Karpas-422 (cell line): ENCODE measurements at places on chromosomes 7 and 10.

- DNase-seq, result peak; percentile 83
Measured at GRCh38 chr7:90455163-90456030, 14.0 kb upstream of the PTTG1IP2 start.

- DNase-seq, result no peak
Measured at GRCh38 chr7:50792342-50793119, 9.8 kb upstream of the GRB10 start.

DNA sequence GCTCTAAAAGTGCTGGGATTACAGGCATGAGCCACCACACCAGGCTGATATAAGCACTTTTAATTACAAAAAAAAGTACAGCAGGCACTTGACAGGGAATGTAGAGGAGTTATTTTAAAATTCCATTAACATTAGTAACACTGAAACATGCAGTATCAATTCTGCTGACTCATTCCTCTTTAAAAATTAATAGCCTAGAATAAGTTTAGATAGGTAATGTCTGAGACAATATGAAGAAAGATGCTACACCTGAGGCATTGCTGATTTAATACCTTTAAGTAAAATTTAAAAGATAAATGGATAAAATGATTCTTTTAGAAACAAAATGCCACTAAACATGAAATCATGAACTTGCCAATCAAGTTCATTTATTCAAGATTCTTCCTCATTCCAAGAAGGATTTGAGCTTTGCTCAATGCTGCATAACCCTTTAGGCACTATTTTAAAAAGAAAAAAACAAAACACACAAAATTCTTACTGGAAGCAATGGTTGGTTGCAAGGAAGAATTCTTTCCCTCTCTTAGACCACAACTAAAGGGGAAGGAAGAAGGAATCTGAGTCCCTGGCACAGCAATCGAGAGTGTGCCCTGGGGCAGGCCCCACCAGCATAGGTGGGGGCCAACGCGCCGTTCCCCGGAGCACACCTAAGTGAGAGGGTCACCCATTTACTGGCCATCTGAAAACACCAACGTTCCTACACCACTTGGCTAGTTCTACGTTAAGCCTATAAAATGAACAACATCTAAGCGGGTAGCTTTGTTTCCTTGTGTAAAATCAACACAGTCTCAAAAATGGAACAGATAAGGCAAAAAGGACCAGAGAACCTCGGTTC is 26.6 kb downstream of the ESYT2 start:
- no peak for DNase-seq

DNA sequence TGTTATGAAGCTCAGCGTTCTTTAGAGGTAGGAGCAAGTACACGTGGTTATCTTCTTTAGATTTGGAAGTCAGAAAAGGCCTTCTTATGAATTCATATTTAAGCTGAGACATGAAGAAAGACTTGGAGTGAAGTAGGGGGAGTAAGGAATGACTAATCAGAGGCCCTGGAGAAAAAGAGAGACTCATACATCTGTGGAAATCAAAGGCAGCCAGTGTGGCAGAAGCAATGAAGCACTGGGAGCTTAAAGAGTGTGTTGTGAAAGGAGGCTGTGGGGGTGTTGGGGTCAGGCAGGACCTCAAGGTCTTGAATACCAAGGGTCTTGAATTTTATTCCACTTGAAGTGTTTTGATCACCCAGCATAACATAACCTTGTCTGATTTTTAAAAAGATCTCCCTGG is 35.7 kb upstream of the FGL2 start:
- peak; percentile 10 for DNase-seq

- no peak for DNase-seq
Measured at GRCh38 chr7:72445580-72445979, 33.4 kb upstream of the CALN1 start.

GRCh38 chr10:48587819-48588218 is 17.1 kb downstream of the ARHGAP22 start:
- no peak for DNase-seq

GRCh38 chr7:111229181-111229740 is 138.3 kb downstream of the LRRN3 start:
- no peak for DNase-seq

DNA sequence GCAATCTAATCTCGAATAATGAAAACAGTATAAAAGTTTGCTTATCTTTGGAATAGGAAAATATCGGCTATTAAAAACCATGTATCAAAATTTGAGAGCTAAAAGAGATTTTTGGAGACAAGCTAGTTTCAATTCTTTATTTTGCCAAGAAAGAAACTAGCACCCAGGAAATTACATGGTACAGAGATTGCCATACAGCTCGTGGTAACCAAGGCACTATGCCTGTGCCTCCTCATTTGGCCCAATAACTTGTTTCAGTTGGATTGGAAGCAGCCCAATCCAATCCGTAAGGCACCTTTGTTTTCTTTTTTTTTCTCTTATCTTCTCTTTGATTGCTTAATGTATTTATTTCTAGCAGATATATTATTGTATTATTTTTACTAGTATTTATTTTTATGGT is 55.0 kb downstream of the GNAI1 start:
- no peak for DNase-seq

GRCh38 chr10:92737484-92737883 is 47.7 kb downstream of the HHEX start:
- DNase-seq, result peak; percentile 11

DNA sequence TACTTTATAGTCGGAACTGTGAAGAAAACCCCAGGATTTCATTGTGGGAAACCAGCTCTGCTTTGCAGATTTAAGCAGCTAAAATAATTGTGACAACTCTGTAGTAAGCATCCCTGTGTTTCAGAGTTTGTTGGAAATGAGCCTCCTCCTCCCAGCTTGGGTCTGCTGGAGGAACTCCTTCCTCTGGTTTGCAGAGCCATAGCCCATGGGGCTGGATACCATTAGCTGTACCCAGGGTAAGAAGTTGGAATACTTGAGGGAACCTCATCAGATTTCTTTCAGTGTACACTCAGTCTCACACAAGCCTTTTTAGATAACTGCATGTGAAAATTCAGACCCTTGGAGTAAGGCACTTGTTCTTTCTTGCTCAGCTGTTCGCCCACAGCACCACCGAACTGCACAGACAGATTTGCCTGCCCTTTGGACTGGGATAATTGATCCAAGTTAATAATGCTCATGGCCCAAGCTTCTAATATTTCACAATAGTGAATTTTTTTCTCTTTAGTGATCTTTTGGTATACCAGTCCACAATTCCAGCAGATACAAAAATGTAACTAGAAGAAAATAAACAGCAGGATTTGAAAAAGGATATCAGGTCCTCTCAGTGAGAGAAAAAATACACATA is 467.4 kb upstream of the FZD8 start:
- DNase-seq, result no peak

DNA sequence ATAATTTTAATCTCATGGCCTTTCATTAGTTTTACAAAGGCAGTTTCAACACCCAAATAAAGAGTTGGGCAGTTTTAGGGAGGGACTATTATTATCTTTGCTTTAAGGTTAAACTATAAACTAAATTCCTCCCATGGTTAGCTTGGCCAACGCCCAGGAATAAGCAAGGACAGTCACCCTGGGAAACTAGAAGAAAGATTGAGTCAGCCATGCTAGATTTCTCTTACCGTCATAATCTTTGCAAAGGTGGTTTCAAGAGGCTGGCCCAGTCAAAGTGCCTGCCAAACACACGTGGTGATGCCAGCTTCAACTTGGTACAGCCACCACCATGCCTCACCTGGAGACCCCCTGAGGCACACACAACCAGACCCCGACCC is 317.4 kb upstream of the SP8 start:
- no peak for DNase-seq

DNA sequence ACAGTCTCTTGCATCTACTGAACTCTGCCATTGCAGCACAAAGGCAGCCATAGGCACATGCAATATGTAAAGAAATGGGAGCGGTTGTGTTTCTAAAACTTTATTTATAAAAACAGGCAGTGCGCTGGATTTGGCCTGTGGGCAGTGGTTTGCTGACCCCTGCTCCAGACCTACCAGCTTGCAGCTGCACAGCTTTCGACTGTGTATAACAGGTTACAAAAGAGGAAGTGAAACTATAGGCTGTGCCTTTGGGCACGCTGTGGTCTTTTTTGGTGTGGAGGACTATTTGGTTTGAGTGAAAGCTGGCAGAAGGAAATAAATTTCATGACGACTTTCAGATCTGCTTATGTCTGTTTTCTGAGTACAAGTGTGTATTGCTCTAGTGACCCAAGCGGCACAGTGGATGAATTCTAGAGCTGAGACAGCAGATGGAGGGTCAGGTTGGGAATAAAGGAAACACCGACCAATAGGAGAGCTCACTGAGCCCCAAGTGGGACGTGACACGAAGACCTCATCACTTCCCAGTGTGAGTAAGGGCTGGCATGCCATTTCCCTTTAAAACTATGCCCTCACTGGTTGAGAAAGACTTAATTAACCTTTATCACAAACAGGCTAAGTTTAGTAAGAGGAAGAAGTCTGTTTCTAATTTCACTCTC is 152.7 kb downstream of the ANK3 start:
- peak; percentile 96 for DNase-seq

- DNase-seq, result no peak
Measured at GRCh38 chr7:19410106-19410505, 264.9 kb upstream of the FERD3L start.

DNA sequence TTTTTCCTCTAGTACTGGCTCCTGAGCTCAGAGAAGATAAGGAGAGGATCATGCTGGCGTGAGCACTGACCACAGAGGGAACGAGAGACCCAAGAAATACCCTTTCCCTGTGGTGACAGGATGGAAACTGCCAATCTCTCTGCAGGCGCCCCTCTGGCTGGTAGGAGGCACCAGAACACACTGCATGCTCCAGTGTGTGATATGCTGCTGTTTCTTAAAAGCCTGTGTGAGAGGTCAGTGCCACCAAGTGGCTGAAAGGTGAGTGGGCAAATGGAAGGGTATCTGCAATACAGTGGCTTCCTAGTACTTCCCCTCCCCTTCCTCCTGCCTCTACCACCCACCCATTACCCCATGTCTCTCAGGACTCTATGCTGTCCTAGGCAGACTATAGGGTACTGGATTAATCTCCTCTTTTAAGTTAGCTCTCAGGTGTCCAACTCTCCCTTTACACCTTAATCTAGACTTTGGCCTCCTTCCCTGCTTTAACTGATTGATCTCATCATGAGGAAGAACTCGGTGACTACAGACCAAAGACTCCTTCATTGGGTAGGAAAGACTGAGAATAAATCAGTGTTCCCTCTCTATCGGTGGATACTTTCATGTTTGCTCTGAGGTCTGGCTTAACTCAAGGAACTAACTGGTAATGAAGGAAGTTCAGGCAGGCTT is 283.6 kb downstream of the ADRA2A start:
- DNase-seq, result peak; percentile 82

DNA sequence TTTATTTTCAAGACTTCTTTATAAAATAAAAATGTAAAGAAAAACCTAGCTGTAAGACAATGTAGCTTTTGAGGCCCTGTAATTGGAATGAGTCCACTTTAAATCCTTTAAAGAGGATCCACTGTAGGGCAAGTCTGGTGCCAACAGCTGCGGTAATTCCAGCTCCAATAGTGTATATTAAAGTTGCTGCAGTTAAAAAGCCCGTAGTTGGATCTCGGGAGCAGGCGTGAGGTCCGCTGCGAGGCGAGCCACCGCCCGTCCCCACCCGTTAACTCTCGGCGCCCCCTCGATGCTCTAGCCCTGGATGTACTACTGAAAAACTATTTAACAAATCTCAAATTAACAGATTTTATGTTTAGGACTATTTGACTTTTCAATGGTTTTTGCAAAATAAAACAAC is 414.7 kb upstream of the SEMA3C start:
- DNase-seq, result no peak

DNA sequence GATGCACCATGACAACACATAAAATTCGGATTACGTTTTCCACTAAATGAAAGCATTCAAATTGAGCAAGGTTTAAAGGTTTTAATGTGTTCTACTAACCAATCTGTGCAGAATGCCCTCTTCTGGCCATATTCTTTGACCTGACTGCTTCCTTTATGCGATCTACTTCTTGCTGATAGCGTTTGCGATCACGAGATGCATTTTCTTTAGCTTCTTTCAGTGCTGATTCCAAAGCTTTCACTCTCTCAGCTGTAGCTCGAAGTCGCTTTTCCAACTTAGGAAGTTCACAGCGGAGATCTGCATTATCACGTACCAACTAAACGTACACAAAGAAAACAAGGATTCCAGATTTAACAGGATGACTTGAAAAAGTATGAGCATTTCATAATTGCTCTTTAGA is 39.2 kb downstream of the KIF5B start:
- no peak for DNase-seq

GRCh38 chr10:77156406-77156879 is 481.2 kb downstream of the KCNMA1 start:
- DNase-seq, result no peak

GRCh38 chr10:116694243-116694926 is 48.0 kb downstream of the HSPA12A start:
- no peak for DNase-seq

GRCh38 chr7:64908358-64908757 is 5.3 kb downstream of the ZNF273 start:
- DNase-seq, result no peak

- DNase-seq, result no peak
Measured at GRCh38 chr7:12025246-12025645, 185.8 kb upstream of the TMEM106B start.

DNA sequence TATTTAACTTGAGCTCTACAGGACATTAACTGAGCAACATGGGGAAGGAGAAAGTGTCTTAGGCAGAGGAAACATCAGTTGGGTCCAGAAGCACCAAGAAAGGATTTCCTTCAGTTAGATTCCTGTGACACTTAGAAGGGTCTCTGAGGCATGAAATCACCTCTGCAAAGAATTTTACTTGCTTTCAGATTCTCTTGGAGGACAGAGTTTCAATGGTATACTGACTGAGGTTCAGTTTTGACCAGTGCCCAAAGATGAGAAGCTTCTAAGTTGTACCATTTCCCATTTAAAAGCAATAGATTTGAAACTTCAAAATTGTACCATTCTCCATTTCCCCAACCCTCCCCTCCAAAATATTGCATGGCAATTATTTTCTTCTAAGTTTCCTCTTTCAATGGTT is 102.4 kb downstream of the CHCHD3 start:
- no peak for DNase-seq

GRCh38 chr7:30561389-30561788 is 33.3 kb upstream of the GARS1 start:
- DNase-seq, result no peak

DNA sequence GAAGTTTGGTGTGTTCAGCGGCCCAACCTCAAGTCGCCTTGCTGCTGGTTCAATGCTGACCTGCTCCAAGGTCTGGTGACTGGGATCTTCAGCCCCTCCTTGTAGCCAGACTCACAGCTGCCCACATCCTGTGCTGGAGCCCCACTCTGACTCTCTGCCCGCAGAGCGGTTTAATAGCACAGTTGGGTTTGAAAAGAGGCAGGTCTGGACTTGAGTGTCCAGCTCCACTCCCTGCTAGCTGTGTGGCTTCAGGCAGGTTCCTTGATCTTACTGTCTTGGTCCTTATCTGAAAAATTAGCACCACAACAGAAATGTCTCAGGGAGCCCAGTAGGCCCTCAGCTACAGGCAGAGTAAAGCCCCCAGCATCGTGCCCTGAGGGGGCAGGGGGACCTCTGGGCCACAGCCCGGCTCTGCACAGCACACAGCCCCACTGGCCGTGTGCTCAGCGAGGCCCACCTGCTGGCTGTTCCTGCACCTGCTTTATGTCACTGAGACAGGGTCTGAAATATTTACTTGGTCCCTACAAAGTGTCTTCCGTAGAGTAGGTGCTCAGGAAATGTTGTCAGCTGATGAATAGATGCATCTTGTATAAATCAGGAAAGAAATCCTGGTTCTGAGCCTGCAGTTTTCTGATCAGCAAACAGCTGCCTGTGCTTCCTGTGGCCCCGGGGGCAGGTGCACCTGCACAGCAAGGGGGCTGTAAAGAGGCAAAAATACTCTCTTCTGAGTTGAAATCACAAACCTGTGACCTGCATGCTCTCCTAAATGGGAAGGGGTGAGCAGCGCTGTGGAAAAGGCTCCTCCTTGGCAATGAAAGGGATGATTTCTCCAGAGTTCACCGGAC is 155.5 kb downstream of the SVIL start:
- DNase-seq, result no peak

GRCh38 chr7:127967281-127967680 is 64.0 kb downstream of the LRRC4 start:
- no peak for DNase-seq
